ENCODE measurements at places on chromosomes 5 and 9.

DNA sequence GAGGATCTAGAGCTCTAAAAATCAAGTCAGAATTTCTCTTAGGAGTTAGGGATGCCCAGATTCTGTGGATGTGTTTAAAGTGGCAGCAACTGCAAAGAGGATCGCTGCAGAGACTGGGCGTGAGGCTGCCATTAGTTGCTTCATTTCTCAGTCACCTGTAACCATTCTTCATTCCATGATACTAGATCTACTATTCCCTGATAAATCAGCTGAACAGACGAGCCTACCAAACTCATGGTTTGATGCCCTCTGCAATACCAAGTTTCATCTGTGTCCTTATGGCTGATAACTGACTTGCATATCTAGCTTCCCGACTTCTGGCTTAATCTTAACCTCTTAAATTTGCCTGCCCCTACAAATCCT is 33.3 kb downstream of the UBE2R2 start:
- DNase-seq: no peak

GRCh38 chr5:142770650-142771609 is 753 bp downstream of the ARHGAP26 start:
- DNase-seq: peak; percentile 76

- no peak for DNase-seq
These were observed 26.9 kb downstream of the ADAMTS2 start for GRCh38 chr5:179318221-179318955.

DNA sequence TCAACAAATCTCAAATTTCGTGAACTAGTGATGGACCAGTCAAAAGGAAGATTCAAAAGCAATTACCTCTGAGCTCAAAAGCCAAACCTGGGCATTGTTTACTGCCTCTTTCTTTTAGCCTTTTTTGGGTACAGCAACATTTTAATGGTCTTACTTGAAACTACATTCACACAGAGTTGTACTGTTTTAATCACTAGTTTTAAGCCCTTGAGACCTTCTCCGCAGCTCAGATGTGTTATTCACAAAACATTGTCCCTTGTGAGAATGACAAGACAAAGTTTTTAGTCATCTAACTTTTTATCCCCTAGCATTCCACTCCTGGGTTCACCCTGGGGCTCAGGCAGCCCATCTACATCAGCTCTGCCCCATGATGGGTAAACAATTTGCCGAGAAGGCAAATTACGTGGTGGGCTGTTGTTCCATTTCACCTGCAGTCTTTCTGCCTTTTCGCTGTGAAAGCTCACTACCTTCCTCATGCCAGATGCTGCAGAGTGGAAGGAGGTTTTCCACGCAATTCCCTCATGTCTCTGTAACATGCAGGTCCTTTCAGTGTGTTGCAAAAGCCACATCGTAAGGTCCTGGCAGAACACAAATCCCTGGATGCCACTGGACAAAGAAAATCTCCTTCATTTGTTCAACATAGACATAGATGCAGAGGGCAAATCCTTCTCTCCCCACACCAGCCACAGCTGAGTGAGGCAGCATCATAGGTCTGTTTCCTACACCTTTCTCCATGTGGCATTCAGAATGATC is 175.7 kb downstream of the EBF1 start:
- DNase-seq: no peak

GRCh38 chr5:1354576-1354975 is 9.7 kb upstream of the CLPTM1L start:
- no peak for DNase-seq

DNA sequence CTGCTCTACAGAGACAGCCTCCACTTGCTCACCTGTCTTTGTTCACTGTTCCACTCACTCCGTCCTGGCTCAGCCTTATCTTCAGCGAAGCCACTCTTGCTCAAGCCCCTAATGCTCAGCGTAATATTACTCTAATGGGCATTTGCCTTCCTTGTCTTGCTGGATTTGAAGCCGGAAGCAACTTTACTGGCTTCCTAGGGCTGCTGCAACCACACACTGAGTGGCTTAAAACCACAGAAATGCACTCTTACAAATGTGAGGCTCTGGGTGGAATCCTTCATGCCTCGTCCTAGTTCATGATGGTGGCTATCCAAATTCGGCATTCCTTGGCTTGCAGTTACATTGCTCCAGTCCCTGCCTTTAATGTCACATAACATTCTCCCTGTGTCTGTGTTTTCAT is 85.5 kb upstream of the MARCHF11 start:
- no peak for DNase-seq

DNA sequence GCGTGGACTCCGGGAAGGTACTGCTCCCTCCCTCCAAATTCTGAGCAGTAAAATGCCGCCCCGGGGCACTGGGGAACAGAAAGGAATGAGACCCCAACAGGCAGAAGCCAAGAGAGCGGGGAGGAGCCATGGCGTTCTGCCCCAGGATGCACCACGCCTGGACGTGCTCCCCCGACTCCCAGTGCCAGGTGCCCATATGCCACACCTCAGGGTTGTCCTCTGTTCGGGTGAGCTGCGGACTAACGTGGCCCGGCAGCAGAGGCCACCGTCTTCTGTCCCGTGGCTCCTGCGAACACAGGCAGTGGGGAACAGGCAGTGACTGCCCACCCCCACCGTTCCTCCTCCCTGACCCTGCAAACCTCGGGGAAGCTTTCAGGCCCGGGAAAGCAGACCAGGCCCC is 4.8 kb downstream of the SURF6 start:
- DNase-seq: no peak

DNA sequence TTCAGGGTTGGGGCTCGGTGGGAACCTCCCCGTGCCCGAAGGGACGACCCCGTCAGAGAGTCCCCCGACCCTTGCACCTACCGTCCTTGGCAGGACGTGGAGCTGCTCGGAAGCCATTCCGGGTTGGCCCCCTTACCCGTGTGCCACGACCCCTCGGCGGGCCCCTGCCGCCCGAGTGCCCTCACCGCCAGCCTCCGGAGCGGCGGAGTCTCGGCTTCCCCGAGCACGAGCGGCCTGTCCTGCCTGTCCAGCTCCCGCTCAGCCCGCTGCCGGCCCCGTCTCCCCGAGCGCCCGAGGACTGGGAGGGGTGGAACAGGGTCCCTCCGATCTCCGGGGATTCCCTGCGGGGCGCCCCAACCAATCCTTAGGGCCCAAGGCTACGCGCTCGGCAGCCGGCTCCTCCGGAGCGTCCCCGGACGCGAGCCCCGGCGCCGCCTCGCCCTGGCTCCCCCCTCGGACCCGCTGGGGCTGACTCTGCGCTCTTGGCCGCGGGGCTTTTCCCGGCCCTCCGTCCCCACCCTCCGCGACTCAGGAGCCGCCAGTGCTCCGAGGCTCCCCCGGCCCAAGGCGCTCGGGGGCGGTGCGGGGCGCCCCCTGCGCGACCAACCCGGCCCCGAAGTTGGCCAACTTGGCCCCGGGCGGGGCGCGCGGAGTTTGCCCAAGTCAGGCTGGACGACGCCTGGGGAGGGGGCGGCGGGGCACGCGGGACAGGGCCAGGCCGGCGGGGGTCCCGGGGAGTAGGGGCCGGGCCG is 654 bp downstream of the ADAMTS2 start:
- DNase-seq: no peak

DNA sequence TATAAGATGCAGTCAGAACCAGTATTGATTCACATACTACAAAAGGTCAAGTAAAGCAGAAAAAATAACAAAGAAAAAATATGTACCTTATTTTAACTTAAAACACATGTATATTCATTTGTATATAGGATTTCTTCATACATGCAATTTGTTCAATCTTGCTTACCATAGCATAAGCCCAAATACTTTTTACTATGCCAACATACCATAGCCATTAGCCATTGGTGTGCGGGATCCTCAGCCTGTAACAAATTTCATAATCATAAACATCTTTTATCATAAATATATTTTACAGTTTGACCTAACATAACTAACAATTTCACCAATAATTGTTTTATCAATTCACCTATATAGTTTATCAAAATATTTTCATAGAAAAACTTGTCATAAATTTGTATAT is 51.1 kb downstream of the MPDZ start:
- DNase-seq: no peak

DNA sequence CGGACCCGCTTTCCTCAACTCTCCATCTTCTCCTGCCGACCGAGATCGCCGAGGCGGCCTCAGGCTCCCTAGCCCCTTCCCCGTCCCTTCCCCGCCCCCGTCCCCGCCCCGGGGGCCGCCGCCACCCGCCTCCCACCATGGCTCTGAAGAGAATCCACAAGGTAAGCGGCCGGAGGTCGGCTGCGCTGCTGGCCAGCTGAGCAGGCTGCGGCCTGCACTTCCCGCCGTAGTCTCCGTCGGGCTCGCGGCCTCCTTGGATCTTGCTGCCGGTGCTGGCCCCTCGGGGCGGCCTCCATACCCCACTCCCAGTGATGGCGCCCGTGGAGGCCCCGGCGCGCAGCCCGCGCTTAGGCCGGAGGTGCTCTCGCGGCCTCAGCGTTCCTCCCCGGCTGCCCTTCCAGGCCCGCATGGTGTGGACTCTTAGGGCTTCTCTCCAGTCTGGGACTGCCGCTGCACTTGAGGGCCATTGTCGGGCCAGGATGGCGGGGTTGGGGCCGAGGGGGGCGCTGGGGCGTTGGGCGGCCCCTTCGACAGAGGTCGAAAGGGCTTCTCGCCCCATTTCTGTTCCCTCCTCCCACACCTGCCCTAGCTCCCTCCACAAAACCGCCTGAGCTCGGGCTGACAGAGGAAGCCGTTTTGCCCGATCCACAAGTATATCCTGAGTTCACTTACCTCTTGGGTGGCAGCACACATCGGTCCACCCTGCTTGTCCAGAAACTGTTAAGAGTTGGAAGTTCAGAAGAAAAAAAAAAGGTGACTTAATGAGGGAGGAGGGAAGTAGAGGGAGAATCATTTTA is 714 bp downstream of the UBE2D2 start:
- no peak for DNase-seq

GRCh38 chr5:55219770-55220169 is 7.3 kb downstream of the MCIDAS start:
- DNase-seq: no peak

- DNase-seq: peak; percentile 60
These were observed 312 bp downstream of the SET start for GRCh38 chr9:128689293-128689774.

DNA sequence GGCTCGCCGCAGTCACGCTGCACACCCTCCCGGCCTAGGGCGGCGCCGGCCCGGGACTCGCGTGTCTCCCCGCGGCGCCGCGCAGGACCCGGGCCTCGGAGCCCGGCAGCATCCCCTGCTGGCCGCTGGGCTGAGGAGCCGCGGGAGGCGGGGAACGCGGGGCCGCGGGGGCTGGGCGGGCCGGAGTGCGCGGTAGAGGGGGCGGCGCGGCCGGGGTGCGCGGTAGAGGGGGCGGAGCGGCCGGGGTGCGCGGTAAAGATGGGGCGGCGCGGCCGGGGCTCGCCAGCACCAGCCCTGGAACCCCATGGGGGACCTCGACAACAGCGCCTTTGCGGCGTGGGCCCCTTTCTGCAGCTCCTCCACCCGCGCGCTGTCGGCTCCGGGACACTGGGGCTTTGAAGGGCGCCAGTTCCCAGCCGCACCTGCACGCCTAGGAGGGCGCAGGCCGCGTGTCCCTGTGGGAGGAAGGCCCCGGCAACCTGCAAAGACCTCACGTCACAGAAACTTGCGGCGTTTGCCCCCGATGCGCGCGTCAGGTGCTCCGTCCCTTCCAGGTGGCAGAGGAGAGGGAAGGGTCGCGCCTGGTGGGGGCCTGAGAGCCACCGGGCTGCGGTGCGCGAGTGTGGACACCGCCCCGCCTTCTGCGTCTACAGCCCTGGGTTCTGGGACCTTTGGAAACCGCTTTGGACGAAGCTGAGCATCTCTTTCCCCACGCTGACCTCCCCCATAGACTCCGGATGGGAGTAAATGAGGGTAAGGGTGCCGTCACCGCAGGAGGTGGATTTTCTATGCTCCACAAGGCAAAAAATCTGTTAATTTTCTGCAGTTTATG is 49.6 kb downstream of the NSUN2 start:
- no peak for DNase-seq

- DNase-seq: no peak
These were observed 1.8 kb upstream of the AMACR start for GRCh38 chr5:34009610-34010009.

DNA sequence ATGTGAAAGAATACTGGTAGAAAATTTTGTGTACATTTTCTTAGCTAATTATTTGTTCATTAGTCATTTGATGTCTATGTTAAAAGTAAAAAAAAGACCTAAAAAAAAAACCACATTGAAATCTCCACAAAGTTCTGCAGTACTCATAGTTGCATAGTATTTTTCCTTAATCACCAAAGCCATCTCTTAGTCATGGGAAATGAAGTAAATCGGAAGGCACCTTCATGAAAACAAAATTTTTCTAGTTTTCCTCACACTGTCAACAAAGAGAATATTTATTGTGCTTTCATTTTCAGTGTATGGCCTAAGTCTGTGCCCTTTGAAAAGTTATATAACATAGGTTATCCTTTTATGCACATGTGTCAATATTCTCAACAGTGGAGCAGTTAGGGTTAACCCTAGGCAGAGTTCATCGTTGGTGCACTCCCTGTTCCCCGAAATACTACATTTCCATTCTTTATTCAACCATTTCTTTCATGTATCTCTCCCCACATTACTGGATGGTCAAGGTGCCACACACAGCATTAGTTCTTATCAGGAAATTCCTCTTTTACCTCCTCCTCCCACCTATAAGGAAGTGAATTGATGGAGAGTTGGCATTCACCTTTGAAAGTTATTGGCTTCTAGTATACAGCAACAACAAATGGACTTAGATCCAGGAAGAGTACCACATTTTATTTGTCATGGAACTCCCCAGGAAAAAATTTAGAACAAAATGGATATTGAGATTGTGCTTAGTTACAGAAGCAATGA is 93.1 kb downstream of the NUDT12 start:
- DNase-seq: peak; percentile 38

- DNase-seq: no peak
These were observed 10.4 kb downstream of the NHP2 start for GRCh38 chr5:178143246-178143645.

- DNase-seq: no peak
These were observed 35.6 kb downstream of the PTTG1 start for GRCh38 chr5:160457252-160457651.

DNA sequence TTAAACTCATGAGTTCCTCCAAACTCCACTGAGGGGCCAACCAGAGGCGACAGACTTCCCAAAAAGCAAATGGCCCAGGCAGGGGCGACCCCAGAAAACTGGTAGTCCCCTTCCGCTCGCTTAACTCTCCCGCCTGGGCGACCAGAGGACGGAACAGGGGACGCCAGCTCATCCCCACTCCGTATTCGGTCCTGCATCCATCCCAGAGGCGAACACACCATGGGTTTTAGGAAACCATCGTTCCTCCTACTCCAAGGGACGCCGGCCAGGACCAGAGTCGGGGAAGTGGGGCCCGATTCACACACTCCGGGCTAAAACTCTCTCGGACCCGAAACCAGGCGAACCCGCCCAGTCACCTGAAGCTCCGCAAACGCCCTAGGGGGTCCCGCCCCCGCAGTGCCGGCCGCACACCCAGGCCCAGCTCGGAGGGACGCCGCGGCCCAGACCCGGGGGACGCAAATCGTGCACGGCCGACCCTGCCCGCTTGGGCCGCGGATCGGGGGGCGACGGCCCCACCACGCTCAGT is 478 bp downstream of the TEX10 start:
- peak; percentile 33 for DNase-seq

- no peak for DNase-seq
These were observed 47.4 kb downstream of the PRKACG start for GRCh38 chr9:68966496-68966944.

GRCh38 chr9:14092344-14092743 is 221.6 kb downstream of the NFIB start:
- DNase-seq: no peak

GRCh38 chr5:156394642-156395305 is 67.8 kb downstream of the SGCD start:
- no peak for DNase-seq
